Skeletal muscle tissue (tissue), 5 donors: ENCODE measurements at places on chromosomes 1 and 21. TPM values are rescaled to one million over a fixed set of nuclear protein-coding genes. Genes with fewer than 3 reads are reported as not detected.

Gene FCER1A
- total RNA-seq, result 0.52 TPM

Gene LEPR
- 11.0 TPM for total RNA-seq

Gene OR2L5
- not detected for total RNA-seq

Gene TEDDM1
- total RNA-seq, result not detected

Gene DNAJC6
- 2.6 TPM for total RNA-seq

Gene OR2AK2
- total RNA-seq, result not detected

Gene KRTAP19-1
- total RNA-seq, result not detected
